ENCODE measurements at places on chromosomes 5 and 9.

DNA sequence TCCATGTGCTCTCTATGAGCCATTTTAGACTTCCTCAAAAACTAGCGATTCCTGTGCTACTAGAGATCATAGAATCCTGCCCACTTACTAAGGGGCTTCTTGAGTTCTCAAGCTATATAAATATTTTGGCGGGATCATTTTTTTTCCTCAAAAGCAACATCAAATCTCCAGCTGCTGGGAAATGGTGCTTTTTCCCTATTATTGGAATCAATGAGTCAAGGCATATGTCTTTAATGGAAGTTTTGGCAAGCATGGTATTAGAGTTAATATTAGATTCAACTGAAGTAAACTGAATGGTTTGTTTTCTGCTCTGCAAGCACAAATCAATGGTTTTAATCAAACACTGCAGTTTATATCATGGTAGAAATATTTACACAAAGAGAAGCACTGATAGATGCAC lies 369.9 kb upstream of the PTGER4 start:
- DNase-seq, result no peak

- DNase-seq, result no peak
Observed at GRCh38 chr5:132767150-132767549, 9.9 kb downstream of the SEPTIN8 start.

- no peak for DNase-seq
Observed at GRCh38 chr9:91485006-91485405, 61.4 kb upstream of the NFIL3 start.

DNA sequence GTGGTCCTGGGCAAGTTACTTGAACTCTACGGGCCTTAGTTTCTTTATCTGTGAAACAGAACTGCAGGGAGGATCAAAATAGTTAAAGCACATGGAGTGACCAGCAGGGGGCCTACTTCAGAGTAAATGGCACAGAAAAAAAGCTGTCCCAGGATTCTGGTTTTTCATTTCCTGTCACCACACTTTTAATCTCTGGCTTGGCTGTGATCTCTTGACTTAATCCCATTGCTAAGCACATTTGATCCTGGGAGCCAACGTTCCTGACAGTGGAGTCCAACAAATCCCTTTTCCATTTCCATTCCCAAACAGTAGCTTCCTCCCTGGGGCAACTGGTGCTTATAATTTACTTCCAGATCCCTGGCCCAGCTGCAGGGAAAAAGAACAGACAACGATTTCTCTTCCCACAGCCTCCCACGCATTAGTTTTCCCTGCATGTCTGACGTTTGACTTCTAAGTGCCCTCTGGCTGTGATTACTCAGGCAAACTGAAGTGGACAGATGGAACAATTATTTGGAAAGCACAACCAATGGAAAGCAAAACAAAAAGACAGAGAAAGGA lies 136.5 kb upstream of the STK32A start:
- DNase-seq, result peak; percentile 29

DNA sequence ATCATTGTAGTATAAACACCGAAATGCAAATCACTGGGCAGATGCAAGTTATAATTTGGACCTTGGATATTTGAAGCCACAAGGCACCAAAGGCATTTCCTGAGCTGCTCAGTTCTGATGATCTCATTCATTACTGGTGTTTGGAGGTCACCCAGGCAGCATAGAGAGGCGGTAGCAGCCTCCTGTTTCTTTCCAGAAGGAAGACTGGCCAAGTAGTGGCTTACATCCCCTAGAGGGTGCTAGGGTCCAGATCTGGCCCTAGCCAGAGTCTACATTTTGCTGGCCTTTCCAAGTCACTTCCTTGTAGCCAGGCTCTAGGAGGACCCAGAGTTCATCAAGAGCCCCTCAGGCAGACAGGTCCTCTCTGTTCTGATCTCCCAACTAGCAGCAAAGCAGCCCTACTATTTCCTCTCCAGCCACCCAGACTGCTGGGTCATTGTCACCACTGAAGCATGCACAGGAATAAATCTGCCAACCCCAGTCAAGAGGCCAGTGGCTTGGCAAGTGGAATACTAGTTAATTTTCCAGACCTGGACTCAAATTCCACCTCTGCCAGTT lies 33.4 kb upstream of the TTC1 start:
- no peak for DNase-seq

DNA sequence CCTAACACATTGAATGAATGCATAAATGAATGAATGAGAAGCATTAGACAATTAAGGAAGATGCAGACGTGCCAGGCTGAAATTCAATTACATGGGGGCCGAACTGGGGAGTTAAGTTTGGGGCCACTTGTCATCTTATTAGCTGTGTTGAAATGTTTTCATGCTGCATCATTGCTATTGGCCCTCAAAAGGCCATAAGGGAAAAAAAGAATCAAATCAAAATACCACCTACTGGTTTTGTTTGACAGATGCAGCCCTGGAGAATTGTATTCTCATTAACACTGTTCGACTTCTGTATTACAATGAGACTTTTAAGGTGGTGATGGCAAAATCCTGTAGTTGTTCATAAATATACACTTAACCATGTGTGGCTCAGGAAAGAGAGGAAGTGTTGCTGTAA lies 38.4 kb downstream of the UBE2QL1 start:
- no peak for DNase-seq

GRCh38 chr9:137354845-137355760 lies 53.0 kb upstream of the NRARP start:
- DNase-seq, result no peak

DNA sequence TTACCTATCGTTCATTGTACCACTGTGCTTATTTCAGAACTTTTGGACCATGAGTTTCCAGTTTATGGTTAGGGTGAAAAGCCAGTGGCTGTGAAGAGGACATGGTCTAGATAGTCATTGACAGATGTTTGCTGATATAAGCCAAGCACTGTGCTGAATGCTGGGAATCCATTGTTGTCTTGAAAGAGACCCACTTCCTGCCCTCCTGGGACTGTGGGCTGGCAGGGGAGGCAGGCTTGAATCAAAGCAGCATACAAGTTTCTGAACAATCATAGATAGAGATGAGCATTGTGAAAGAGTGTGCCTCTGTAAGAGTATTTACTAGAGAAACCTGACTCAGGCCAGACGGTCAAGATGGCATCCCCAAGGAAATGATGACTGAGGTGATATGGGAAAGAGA lies 73.4 kb downstream of the NMUR2 start:
- DNase-seq, result no peak

GRCh38 chr5:162407614-162408013 lies 340.0 kb downstream of the GABRG2 start:
- DNase-seq, result no peak

- no peak for DNase-seq
Observed at GRCh38 chr5:39898731-39899130, 474.0 kb upstream of the DAB2 start.

DNA sequence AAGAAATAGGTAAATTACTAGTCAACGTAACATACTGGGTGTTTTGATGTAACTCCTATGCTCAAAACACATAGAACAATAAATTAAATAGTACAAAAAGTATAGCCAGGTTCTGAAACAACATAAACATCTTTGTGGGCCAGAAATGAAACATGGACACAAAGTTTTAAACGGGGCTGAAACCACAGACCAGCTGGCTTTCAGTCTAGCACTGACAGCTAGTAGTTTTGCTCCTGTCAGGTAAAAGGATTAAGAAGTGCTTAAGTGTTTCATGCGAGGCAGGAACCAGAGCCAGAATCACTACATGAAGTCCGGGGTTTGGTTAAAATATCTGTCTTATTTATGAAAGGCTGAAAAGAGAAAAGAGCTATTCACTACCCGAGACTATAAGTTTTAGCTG lies 19.5 kb downstream of the DCAF10 start:
- no peak for DNase-seq

DNA sequence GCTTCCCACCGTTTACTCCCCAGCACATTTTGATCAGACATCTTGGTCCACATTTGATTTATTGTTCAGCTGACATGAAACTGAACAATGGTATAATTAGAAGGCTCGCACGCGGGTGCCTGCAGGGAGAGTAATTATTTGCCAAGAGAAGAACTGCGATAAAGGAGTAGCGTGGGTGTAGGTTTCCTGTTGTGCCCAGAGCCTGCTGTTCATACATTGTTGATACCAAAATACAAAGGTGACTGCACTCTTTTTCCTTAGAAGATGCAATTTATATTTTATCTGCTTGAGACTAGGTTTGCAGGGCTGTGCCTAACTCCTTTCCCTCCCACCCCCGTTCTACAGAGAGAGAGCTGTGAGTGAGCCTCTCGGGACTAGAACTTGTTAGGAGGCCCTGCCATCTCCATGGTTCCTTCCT lies 241.8 kb upstream of the MSX2 start:
- DNase-seq, result no peak

DNA sequence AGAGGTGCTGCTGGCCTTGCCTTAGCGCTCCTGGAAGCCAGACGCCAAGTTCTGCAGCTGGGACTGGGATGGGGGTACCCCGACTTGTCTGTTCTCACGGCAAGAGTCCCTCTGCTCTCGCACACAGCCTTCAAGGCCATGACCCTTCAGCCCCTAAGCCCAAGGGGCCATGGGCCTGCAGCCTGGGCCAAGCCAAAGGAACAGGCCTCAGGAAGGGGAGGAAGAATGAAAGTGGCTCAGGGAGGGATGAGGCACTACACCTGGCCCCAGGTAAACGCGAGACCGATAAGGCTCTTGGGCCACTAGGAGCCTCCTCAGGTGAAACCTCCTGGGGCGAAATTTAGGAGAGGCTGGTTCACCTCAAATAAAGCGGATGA lies 3.9 kb downstream of the EBF1 start:
- no peak for DNase-seq

DNA sequence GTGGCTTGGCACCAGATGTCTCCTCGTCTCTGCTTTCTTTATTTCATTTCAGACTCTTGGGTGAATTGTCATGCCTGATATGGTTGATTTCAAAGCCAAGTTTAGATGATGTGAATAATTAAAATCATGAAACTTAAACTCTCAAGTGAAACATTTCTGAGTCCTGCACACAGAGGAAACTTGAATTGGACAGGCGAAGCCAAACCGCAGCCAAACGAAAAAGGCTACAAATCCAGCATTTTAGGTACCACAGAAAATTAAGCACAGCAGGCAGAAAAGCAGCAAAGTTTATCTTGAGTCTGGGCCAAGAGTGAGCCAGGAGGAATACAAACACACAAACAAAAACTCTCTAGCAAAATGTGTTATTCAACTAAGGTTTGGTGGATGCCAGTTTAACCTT lies 659.8 kb upstream of the KLF4 start:
- no peak for DNase-seq

GRCh38 chr5:39062530-39062929 lies 11.7 kb downstream of the RICTOR start:
- DNase-seq, result no peak

GRCh38 chr9:6655036-6655435 lies 9.5 kb upstream of the GLDC start:
- DNase-seq, result no peak

DNA sequence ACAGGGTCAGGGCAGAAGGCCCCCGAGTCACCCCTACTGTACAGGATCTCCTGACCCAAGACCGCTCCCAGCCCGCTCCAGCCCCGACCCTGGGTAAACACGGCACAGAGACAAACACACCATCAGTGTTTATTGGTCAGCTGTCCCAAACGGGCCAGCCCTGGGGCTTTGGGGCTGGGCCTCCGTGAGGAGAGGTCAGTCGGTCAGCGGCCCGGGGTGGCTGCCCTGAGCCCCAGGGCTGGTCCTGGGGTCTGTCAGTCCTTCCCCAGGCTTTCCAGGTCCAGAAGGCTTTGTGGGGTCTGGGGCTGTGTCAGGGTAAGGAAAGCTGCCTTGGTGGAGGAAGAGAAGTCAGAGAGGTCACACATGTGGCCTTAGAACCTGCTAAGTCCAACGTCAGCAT lies 2.7 kb downstream of the DPM2 start:
- no peak for DNase-seq

DNA sequence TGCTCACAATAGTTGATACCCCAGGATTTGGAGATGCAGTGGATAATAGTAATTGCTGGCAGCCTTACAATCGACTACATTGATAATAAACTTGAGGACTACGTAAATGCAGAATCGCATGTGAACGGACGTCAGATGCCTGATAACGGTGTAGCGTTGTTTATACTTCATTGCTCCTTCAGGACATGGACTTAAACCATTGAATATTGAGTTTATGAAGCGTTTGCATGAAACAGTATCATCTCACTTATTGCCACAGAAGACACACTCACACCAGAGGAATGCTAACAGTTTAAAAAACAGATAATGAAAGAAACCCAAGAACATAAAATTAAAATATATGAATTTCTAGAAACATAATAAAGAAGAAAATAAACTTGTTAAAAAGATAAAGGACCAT lies 101.6 kb downstream of the GABBR2 start:
- no peak for DNase-seq

DNA sequence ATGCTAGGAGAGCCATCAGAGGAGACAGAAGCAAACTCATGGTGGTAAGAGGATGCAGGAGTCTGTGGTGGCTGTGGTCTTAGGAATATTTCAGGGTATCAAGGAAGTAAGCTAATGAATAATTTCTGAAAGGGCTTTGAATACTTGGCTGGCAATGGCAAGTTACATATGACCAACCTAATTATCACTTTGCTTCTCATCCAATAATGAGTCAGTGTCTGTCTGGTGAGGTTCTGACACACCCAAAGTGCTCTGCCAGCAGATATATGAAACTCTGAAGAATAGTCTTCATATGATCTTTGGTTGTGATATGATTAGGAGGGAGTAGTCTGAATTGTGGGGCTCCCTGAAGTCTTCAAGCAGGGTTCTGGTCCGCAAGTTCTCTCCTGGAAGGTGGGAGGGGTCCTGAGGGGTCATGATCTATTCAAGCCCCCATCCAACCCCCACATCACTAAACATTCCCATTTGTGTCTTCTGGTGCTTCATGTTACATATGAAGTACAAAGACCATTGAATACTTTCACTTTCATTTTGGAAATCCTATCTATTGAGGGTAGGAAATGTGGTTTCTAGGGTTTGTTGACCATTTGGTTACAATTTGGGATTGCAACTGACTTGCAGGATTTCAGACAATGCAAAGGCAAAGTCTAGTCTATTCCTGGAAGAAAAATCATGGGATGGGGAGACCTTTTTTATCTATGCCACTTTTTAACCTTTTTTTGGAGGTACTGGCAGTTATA lies 199.9 kb upstream of the CDKN2B start:
- DNase-seq, result no peak

DNA sequence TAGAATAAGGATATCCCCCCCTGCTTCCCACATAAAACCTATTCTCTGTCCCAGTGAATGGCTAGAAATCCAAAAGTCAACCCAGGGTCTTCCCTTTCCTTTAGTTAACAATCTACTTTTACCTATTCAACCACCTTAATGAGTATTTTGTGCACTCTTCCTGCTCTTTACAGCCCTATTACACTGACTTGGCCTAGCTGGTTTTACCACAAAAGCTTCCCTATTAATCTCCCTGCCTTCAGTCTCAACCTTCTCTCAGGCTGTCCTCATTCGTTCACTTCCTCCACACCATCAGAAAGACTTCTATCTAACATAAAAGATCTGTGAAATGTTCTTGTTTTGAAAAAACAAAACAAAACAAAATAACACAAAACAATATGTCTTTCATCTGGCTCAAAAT lies 16.2 kb downstream of the CTNNAL1 start:
- no peak for DNase-seq

GRCh38 chr5:55429613-55430253 lies 105.0 kb downstream of the PLPP1 start:
- no peak for DNase-seq

- DNase-seq, result no peak
Observed at GRCh38 chr5:96654209-96654608, 8.0 kb upstream of the CAST start.

- no peak for DNase-seq
Observed at GRCh38 chr5:99105216-99105615, 176.4 kb upstream of the CHD1 start.
